ENCODE measurements at places on chromosomes 13 and 19. TPM values are rescaled to one million over a fixed set of nuclear protein-coding genes. Genes with fewer than 3 reads are reported as not detected.

Gene ZNF587B
- 53.5 TPM for total RNA-seq

Gene CGB3
- total RNA-seq = not detected

Gene KLK3
- not detected for total RNA-seq

Gene ZNF611
- total RNA-seq = 57.6 TPM

Gene BAX
- 7.8 TPM for total RNA-seq

Gene RFPL4AL1
- not detected for total RNA-seq

Gene MTUS2
- 6.9 TPM for total RNA-seq

Gene OR2Z1
- not detected for total RNA-seq

Gene GAPDHS
- total RNA-seq = not detected

Gene CD209
- total RNA-seq = not detected

Gene URAD
- total RNA-seq = not detected

Gene SGCG
- total RNA-seq = 0.31 TPM

Gene KASH5
- not detected for total RNA-seq

Gene MAP2K7
- 8.5 TPM for total RNA-seq
